Stimulated activated CD4-positive, alpha-beta T cell treated with anti-CD3 and anti-CD28 coated beads, Interleukin-1b, Interleukin-23, amount 100 ng/mL, for 1 hour (primary cell): ENCODE measurements at places on chromosomes 2 and 18.

GRCh38 chr2:191264647-191265081 is 19.5 kb downstream of the MYO1B start:
- DNase-seq = no peak

DNA sequence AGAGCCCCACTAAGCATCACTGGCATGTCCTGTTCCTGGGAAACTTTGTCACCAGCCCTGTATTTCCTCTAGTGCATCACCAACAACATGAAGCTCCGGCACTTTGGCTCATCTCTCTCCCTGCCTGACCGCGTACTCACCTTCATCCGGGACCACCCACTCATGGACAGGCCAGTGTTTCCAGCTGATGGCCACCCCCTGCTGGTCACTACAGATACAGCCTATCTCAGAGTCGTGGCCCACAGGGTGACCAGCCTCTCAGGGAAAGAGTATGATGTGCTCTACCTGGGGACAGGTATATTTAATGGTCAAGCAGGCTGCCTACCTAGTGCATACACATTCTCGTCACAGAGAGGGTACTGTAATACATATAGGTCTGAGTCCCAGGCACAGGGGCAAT is 21.0 kb downstream of the SEMA4F start:
- DNase-seq = no peak

DNA sequence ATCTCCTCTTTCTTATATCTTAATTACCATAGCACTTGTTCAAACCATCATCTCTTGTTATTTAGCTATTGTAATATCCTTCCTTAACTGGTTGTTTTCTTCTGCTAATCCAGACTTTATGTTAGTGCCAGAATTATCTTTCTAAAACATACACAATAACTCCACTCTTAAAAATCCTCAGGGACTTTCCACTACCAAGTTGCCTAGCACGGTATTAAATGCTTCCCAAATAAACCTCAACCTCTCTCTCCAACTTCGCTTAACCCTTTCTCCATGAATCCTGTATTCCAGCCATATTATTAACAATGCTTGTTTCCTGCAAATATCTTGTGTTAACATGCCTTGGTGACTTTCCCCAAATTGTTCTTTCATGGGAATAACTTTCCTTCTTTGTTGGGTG is 84.5 kb downstream of the FAM228A start:
- DNase-seq = no peak

GRCh38 chr2:160300203-160300602 is 100.1 kb upstream of the ITGB6 start:
- no peak for DNase-seq

- no peak for DNase-seq
Observed at GRCh38 chr2:223165423-223166214, 113.6 kb downstream of the KCNE4 start.

- no peak for DNase-seq
Observed at GRCh38 chr18:80112624-80113248, 3.7 kb downstream of the ADNP2 start.

DNA sequence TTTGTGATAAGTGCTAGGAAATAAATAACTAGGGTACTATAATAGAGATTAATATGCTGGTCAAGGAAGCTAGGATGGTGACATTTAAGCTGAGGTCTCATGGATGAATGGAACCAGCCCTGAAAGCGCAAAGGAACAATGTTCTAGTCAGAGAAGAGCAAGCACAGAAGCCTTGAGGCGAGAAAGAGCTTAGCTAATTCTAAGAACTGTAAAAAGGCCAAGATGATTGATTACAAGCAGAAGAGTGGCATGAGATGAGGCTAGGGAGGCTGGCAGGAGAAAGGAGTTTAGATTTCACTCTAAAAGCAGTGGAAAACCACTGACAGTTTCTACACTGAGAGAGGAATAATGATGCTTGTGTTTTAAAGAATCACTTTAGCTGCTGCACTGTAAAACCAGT is 3.4 kb upstream of the YIPF4 start:
- no peak for DNase-seq

DNA sequence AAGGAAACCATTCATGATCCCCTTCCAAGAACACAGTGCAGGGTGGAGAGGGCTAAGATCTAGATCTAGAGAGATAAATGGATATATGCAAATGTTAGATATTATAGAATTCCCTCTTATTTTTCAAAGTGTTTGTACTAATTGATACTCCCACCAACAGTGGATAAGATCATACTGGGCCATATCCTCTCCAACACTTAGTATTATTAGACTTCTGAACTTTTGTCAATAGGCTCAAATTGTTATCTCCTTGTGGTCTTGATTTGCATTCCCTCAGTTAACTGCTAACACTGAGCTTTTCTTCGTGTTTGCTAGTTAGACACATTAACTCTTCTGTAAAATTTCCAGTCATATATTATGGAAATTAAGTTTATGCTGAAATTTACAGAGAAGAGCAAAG is 56.5 kb upstream of the GRB14 start:
- DNase-seq = no peak

DNA sequence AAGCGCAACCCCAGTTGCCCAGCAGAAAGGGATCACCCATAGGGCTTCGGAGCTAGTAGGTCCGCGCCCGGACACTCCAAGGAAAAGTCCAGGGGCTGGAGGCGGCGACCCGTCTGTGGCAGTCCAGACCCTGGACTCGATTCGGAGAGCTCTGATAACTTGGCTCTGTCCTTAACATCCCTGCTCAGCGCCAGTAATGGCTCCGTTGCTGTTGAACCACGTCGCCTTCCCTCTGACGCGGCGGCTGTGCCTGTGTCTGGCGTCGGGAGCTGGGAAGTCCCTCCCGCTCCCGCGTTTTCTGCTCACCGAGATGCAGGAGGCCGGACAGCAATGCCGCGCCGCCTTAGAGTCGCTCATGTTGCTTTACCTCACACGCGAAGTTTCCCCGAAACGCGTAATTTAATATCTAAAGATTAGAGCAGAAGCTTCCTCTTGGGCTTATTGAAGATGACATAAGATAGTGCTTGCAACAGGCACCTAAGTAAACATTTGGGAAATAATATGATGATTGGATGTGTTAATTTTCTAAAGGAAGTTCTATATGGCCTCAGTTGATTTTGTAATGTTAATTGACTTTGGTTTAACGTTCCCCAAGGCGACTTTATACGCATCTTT is 1.3 kb upstream of the ZBTB14 start:
- peak; percentile 19 for DNase-seq

DNA sequence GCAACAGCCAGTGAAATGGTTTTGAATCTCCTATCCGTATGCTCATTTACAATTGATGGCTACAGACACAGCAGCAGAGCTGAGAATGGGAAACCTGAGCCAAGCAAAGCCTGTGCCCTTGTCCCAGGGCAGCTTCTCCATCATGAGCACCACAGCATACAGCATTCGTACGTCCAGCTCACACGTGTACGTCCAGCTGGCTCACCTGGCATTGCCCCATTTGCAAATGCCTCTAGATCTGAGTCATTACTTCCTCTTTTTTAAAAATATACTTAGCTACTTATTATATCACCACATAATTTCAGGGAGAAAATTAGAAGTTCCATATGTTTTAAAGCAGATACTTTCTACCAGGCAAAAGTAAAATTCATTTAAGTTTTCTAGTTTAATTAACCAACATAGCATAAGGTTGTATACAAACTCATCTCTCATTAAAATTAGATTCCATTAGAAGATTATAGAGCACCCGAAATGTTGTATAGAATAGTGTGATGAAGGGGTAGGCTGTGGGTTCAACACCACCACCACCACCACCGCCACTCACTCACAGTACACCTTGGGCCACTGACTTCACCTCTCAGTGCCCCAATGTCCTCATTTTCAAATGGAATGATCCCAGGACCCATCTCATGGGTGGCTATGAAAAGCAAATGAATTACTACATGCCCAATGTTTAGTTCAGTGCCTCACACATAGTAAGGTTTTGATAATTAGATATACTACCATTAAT is 31.4 kb upstream of the TMEM177 start:
- DNase-seq = no peak

DNA sequence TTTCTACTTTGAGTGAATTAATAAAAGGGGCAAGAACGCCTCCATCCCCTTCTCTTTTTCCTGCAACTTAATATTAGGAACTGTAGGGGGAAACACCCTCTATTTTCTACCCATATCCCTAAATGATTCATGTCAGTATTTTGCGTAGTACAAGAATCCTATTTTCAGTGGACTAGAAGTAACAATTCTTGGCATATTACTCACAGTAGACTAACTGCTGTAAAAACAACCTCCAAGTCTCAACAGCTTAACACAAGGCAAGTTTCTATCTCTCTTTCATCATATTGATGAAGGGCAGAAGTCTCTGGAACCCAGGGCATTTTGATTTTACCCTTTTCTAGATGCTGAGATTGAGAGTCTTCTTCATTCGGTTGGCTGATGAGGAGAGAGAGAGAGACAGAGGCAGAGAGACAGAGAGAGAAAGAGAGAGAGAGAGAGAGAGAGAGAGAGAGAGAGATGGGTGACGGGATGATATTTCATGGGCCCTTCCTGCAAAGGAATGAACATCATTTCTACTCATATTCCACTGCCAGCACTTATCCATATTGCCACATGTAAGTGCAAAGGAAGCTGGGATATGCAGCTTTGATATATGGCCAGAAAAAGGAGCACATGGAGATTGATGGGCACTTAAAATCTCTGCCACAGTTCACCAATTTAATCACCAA is 481.6 kb downstream of the LPIN1 start:
- no peak for DNase-seq

DNA sequence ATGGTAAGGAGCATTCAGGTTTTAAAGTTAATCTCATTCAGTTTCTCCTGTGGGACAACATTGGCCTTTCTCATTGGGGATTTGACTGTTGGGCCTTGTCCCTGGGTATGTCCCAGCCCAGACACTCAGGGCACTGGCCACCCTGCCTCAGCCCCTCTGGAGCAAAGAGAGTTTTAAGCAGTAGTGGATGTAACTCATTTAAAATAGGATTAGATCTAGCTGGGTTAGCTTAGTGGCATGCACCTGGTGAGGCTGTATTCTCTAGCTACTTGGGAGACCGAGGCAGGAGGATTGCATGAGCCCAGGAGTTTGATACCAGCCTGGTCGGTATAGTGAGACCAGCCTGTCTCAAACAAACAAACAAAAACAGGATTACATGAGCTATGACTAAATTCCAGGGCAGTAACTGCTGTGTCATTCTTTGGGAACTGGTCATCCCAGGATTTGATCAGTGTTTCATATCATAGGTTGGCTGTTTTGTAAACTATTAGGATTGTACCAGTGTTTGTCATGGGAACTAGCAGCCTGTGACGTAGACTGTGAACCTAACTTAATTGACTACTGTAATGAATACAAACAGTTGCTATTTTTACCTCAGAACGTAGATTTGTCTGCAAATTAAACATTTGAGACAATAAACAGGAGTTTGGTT is 12.5 kb downstream of the INPP4A start:
- no peak for DNase-seq

- DNase-seq = no peak
Observed at GRCh38 chr2:62099050-62099449, 96.9 kb upstream of the B3GNT2 start.

- no peak for DNase-seq
Observed at GRCh38 chr2:215748446-215748845, 264.9 kb downstream of the MREG start.

DNA sequence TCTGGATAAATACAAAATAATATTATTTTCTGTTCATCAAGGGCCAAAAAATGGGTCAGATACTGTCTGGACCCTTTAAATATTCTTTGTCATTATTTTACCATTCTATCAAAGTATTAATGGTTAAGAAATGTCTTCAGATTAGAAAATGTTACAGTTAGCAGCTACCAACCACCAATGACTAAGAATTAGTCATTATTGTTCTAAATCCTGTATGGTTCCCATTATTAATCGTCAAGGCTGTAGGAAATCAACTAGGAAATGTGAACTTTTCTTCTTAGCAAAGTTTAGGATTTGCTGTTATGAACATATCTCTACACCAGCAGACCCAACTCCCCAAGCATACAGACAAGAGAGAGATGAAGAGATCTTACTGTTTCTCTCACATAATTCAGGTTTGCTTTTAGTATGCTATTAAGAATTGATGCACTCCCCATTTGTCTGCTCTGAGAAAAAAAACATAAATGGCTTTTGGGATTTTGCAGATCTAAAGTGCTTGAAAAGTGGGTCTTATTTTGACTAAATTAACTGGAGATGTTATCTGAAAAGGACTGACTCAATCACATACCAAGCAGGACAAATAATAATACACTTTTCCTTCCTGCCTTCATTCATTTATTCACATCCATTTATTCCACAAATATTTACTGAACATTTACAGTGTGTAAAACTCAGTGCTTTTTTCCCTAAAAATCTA is 147.7 kb downstream of the PPP1R1C start:
- no peak for DNase-seq

- no peak for DNase-seq
Observed at GRCh38 chr2:141496810-141497209, 634.0 kb downstream of the LRP1B start.

DNA sequence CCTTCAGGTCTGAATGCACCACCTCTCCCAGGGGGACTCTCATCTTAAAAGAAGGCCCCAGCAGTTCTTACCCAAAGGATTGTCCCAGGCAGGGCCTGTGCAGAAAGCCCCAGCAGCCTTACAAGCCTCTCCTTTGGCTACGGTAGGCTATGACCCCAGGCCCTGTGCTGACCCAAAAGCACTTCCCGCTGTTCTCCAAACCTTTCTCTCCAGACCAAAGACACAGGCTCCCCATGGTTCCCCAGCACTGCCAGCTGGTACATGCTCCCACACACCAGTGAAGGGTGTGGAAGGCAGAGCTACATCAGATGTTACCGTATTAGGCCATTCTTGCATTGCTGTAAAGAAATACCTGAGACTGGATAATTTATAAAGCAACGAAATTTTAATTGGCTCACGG is 35.4 kb downstream of the LBH start:
- no peak for DNase-seq

DNA sequence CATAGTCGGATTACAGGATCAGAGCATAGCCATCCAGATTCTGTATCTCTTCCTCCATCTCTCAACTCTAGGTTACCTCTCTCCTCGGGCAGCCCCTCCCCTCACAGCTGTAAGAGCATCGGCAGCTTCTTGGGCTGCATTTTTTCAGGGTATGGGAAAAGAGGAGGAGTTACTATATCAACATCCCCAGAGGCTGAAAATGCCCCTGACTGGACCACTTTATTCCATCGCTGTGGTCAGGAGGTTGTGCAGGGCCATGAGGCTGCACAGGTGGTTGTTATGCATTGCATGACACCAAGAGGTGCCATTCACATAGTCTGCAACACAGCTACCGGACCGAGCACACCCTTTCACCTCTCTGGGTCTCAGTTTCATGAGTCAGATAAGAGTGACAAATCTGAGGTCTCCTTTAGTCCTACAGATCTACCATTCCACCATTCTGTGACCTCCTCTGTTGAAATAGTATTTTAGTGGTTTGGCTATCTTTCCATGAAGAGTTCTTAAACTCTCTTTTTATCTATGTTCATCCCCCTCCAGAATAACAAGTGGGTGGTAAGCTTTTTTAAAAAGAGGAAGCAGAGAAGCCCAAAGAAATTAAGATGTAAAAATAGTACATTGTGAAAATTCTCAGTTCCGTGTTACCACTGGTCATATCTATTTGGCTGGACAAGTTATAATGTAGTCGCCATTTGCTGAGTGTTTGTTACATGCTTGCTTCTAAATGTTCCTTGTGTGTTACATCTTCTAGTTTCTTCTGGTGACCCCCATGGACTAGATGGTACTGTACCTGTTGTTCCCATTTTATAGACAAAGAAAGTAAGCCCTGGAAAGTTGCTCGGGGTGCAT is 56.6 kb upstream of the SLC1A4 start:
- DNase-seq = no peak
